ENCODE measurements at places on chromosomes 11 and 22. TPM values are rescaled to one million over a fixed set of nuclear protein-coding genes. Genes with fewer than 3 reads are reported as not detected.

SESN3 gene
- total RNA-seq: 45.5 TPM

RAD9A gene
- total RNA-seq: 7.1 TPM

CASP4 gene
- total RNA-seq: 108 TPM

FIBIN gene
- 36.6 TPM for total RNA-seq

KCNQ1OT1 gene
- 1.1 TPM for total RNA-seq

TEAD1 gene
- 55.7 TPM for total RNA-seq

CAPN5 gene
- total RNA-seq: 31.7 TPM

GAB4 gene
- total RNA-seq: not detected

RTL10 gene
- total RNA-seq: 11.2 TPM

NUCB2 gene
- total RNA-seq: 82.8 TPM

CD248 gene
- total RNA-seq: 278 TPM

SCUBE2 gene
- 1.4 TPM for total RNA-seq

OR8G5 gene
- total RNA-seq: not detected

All from cardiac ventricle fibroblast (primary cell).